ENCODE measurements at places on chromosomes 2 and 18.

GRCh38 chr2:55302241-55302640, 33.2 kb upstream of the MTIF2 start:
- no peak for DNase-seq

DNA sequence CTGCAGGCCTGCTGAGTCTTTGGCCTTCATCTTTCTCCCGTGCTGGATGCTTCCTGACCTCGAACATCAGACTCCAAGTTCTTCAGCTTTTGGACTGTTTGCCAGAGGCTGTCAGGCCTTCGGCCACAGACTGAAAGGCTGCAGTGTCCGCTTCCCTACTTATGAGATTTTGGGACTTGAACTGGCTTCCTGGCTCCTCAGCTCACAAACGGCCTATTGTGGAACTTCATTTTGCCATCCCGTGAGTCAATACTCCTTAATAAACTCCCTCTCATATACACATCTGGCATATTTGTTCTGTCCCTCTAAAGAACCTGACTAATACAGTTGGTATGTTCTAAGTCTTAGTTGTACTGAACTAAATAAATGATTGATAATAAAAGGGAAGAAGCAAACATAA, 702.8 kb upstream of the LINC00305 start:
- no peak for DNase-seq

DNA sequence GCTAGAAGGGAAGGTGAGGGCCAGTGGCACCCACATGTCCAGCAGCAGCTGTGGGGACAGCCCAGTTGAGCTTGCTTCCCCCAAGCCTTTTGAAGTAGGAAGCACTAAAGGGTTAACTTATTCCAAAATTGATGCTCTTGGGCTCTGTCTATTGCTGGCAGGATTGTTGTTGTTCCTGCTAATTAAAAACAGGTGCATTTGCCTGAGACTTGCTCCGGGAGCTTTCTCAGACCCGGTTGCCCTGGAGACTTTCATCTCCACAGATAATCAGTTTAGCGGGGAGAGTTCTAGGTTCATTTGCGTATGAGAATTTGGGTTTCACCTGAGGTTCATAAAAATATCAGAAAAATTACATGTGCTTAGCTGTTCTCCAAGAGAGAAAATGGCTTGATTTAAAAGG, 277.3 kb downstream of the LRATD1 start:
- DNase-seq: no peak

GRCh38 chr2:50489092-50489491, 542.8 kb downstream of the NRXN1 start:
- no peak for DNase-seq

DNA sequence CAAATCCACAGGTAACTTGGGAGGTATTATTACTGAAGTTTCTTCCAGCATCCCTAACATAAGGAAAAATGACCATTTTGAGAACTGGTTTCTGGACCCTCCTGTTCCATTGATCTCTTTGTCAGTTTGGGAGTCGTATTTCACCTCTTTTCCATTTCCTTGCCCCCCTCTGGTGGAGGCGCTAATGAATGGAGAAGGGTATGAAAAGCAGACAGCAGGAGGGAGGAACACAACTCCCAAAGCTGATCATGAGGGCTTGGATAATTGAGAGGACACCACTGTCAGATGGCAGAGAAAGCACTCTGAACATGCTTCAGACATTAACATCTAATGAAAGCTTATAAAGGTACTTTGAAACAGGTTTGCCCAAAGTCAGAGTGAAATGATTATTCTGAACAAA, 56.6 kb upstream of the TLK1 start:
- no peak for DNase-seq

- DNase-seq: no peak
Observed at GRCh38 chr2:8215159-8215863, 466.5 kb upstream of the ID2 start.

- DNase-seq: no peak
Observed at GRCh38 chr2:31823558-31823957, 187.2 kb downstream of the MEMO1 start.

DNA sequence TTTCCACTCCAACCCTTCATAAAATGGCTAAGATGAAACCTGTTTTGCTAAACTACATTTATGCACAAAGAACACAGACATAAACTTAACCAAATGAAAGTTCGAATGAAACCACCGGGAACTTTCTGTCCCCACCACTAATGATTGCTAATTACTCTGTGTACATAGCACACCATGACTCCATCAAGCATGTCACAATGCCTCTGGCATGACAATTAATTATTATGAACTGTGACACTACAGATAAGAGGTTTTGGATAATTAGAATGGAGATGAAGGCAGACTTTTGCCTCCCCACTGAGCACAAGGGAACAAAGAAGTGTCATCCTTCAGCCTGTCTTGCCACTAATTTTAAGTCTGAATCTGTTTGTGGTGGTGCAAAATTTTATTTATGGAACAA, 1.5 kb downstream of the DAPL1 start:
- DNase-seq: no peak

DNA sequence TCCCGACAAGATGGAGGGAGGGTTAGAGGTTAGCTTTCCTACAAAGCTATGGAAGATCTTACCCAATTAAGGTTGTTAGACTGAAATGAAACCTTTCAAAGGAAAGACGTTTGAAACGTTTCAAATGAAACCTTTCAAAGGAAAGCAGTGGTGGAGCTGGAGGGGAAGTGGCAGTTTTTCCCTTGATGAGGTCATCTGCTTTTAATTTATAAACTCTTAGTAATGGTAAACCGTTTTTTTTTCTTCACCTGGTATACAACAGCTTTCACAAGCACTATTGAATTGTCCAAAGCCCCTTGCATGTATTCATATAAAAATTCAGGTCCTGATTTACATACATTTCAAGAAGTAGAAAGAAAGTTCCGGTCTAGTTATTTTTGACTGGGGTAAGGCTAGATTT, 7.4 kb downstream of the PMAIP1 start:
- DNase-seq: no peak

DNA sequence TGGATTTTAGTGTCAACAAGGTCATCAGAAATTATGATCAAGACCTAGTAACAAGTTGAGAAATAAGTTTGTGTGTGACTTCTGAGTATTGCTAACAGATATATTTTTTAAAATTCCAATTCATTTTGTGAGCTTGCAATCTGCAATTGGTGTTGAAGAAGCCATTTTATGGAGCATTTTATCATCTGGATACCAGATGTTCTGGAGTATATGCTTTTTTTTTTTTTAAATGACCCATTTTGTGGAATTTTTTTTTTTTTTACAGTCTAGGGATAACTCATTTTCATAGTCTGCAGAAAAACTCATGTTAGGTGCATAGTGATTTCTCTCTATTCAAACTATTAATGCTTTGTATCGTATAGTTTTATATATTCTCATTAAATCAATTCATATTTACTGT, 12.6 kb downstream of the QPCT start:
- no peak for DNase-seq

DNA sequence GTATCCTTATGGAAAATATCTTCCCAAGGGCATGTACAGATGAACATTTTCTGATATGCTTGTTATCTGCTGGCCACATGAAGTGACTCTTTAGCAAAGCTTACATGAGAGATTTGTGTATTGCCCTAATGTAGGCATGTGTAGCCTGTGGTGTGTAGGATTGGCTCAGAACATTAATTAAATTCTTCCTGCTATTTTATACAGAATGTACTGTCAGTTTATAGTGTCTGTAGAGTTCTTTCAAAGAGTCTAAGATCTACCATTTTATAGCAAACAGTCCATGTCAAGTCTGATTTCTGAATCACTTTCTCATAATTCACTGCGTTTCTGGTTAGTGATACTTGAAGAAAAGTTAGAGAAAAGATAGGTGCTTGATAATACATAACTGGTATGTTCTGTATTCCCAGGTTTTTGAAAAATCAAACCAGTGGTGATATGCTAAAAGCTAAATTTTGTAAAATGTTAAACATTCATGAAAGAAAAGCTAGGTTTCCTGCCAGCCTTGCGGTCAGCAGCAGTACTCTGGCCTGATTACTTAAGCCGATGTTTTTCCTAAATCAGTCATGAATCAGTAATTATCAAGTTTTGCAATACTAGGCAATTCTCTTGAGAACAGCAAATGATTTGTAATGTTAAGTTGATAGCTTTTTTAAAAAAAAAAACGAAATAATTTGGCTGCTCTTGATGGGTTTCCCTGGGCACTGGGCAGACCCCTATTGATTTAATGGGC, 30.9 kb upstream of the EFEMP1 start:
- DNase-seq: no peak

DNA sequence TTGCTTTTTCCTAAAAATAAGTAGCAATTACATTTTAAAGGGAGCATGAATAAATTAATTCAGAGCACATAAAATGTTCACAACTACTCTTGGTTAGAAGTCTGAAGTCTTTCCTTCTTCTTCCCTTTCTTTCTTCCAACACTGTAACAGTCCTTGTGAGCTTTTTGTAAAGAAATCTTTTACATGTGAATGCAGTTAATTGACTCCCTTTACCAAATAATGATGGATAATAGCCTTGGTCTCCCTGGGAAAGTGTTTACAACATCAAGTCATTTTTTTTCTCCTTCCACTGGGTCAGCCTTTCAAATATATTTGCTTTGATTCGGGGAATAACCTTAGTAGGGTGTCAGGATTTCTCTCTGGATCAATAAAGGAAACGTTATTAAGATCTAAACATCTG, 39.1 kb downstream of the CALCRL start:
- no peak for DNase-seq

- DNase-seq: no peak
Observed at GRCh38 chr18:62339106-62339988, 14.2 kb downstream of the TNFRSF11A start.

DNA sequence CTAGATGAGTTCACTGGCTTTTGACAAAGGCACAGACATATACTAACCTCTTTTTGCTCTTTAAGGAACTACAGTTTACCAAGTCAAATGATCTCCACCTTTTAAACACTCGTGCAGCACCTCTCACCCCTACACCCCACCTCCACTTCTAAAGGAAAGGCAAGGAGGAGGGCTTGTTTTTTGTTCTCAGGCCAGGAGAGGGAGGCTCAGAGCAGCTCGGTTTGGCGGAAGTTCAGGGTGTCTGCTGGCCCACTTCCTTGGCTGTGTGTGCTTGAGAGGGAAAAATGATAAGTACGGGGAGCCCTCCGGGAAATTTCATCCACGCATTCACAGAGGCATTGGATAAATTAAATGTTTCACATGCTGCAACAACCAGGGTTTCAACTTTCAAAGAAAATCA, 667.9 kb downstream of the BCL11A start:
- no peak for DNase-seq

- DNase-seq: no peak
Observed at GRCh38 chr18:23835506-23835905, 146.3 kb downstream of the LAMA3 start.

- DNase-seq: no peak
Observed at GRCh38 chr2:146964494-146964893, 880.3 kb upstream of the ACVR2A start.

DNA sequence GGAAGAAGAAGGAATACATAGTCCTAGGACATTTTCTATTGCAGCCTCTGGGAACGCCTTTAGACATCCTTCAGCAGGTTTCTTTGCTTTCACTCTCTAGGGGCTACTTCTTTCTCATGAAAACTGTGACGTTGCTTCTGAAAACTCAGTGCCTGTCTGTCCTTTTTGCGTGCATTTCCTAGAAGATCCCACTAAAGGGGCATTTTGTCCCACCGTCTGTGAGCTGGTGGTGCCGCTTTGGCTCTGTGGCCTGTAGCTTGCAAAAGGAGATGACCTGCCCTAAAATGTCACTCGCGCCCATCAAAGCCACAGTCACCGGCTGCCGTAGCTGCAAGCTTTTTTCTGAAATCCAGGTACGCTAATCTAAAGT, 579 bp downstream of the STAT4 start:
- DNase-seq: no peak

- DNase-seq: no peak
Observed at GRCh38 chr2:9153643-9153980, 53.0 kb upstream of the ASAP2 start.

DNA sequence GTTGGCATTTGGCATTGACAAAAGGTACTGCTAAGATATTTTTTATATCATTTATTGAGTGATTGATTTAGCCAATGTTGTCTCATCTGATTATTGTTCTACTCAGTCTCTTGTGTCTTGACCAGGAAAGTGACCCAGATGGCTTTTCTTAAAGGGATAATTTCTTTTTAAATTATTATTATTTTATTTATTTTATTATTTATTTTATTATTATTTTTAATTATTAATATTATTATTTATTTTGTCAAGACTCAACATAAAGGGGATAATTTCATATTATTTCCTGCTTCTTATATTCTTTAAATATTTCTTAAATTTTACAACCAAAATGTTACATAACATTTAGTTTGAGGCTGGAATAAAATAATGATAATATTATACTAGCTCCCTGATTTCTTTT, 27.1 kb downstream of the DYNC2LI1 start:
- DNase-seq: no peak

DNA sequence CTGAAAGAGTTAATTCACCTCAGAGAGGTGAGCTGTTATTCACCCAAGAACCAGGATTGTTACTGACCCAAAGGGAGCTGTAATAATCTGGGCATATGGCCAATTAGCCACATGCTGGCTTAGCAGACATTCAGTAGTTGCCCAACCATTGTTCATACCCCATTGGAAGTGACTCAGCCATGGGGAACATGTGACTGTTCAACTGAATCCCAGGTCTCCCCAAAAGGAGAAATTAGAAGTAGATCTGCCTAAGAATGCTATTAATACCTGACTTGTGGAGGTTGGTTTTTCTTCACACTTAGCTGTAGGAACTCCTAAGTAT, 272.6 kb upstream of the UBE2E3 start:
- no peak for DNase-seq

GRCh38 chr2:118387509-118387908, 299.2 kb downstream of the INSIG2 start:
- no peak for DNase-seq

DNA sequence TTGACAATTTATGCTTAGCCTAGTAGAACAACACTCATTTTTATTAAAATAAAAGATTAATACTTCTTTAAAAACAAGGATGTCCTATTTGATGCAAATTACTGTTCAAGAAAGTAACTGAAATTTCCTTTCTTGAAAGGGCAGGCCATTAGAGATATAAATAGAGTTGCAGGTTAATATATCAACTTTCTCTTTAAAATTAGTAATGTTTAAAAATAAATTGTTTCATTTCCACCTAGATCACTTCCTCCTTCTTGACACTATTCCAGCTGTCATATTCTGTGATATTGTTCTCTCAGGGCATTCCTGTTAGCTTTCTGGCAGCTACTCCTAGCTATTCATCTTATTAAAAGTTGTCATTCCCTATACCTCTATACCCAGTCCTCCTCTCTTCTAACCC, 357.9 kb upstream of the NRP2 start:
- no peak for DNase-seq

DNA sequence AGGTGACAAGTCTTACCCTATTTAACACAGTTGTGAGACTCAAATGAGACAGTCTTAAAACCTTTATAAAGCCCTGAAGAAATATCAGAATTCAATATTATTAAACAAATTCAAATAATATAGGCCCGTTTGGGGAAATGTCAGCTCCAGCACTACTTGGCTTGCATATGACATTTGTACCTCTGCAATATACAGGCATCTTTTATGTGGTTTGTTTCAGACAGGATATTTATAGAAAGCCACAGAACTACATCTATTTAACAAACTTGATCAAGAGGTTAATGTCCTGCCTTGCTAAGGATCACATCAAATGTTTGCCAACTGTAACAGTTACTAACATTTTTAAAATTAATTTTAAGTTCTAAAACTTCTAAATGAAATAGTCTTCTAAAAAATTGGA, 3.2 kb upstream of the MREG start:
- DNase-seq: no peak

- no peak for DNase-seq
Observed at GRCh38 chr2:55025627-55026026, 24.6 kb downstream of the RTN4 start.

- no peak for DNase-seq
Observed at GRCh38 chr18:10511236-10511635, 14.6 kb upstream of the NAPG start.

All from HEK293T (cell line).